ENCODE measurements at places on chromosomes 3 and 15. TPM values are rescaled to one million over a fixed set of nuclear protein-coding genes. Genes with fewer than 3 reads are reported as not detected.

DNA sequence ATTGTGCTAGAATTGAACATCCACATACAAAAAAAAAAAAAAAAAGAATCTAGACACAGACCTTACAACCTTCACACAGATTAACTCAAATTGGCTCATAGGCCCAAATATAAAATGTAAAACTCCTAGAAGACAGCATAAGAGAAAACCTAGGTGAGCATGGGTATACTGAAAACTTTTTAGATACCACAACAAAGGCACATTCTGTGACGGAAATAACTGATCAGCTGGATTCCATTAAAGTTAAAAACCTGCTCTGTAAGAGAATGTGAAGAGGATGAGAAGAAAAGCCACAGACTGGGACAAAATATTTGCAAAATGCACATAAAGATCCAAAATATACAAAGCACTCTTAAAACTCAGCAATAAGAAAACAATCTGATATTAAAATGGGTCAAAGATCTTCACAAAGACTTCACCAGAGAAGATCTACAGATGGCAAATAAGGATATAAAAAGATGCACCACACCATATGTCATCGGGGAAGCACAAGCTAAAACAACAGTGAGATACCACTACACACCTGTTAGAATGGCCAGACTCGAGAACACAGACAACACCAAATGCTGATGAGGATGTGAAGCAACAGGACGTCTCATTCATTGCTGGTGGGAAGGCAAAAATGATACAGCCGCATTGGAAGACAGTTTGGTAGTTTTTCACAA, 167.9 kb downstream of the PDE8A start:
- DNase-seq: no peak

DNA sequence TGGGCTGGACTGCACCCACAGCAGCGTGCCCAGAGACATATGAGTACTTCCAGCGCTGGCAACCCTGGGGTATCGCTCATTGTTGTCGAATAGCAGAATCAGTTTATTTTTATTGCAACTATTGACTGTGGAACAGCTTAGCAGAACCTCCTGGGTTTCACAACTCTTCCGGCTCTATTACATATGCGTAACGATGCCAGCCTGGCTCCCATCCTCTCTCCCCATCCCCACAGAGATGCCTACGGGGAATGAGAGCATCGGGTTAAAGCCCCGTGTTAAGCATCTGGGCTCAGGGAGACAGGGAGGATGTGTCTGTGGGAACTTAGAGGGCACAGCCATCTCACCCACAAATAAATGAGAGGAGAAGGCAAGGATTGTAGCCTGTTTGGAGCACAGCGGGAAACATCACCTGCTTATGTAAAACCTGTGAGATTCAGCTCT, 76.6 kb upstream of the DLG1 start:
- no peak for DNase-seq

The SEMA6D gene
- not detected for total RNA-seq

The OXSR1 gene
- total RNA-seq: 50.2 TPM

The IQCF5 gene
- not detected for total RNA-seq
